ENCODE measurements at places on chromosomes 2 and 18.

DNA sequence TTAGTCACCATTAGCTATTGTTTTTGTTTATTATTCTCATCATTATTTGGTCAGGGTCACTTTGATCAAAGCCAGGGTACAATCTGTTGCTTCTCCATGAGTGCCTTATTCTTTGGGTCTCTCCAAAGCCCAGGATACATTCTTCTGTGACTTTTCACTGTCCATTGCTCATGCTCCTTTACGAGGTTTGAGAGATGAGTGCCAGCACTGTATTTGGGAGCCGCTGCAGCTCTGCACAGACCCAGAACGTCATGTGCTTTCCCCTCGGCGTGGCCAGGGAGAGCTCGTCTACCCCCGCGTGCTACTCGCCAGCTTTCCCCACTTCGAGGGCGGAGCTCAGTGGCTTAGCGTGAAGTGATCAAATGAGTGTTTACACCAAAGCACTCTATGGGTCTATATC lies 123.7 kb downstream of the COL6A3 start:
- DNase-seq = no peak

- no peak for DNase-seq
These were observed 763.7 kb upstream of the CRIM1 start for GRCh38 chr2:35591886-35592285.

- no peak for DNase-seq
These were observed 68.1 kb downstream of the TMEM247 start for GRCh38 chr2:46547223-46548102.

GRCh38 chr2:12602661-12603060 lies 114.1 kb upstream of the TRIB2 start:
- DNase-seq = no peak

DNA sequence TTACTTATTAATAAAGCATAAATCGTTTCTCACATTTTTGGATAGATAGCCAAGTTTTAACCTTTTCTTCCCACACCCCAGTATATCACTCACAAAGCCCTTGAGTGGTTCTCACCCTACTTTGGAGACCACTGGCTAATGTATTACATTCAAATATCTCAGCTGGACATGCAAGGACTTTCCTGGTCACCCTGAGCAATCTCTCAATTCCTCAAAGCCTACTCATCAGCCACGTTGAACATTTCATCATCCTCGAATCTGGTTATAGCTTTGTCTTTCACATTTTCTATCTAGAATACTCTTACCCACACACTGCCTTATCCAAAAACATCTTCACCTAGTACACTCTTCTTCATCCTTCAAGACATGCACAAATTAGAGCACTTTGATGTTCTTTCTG lies 71.1 kb upstream of the MAPRE2 start:
- DNase-seq = no peak

- DNase-seq = no peak
These were observed 9.9 kb downstream of the ACVR1 start for GRCh38 chr2:157866202-157866601.

GRCh38 chr2:237156857-237157779 lies 71.4 kb downstream of the COPS8 start:
- DNase-seq = no peak

- no peak for DNase-seq
These were observed 66.2 kb downstream of the STAT1 start for GRCh38 chr2:190947711-190948251.

- no peak for DNase-seq
These were observed 415.5 kb upstream of the SPHKAP start for GRCh38 chr2:228597032-228597431.

DNA sequence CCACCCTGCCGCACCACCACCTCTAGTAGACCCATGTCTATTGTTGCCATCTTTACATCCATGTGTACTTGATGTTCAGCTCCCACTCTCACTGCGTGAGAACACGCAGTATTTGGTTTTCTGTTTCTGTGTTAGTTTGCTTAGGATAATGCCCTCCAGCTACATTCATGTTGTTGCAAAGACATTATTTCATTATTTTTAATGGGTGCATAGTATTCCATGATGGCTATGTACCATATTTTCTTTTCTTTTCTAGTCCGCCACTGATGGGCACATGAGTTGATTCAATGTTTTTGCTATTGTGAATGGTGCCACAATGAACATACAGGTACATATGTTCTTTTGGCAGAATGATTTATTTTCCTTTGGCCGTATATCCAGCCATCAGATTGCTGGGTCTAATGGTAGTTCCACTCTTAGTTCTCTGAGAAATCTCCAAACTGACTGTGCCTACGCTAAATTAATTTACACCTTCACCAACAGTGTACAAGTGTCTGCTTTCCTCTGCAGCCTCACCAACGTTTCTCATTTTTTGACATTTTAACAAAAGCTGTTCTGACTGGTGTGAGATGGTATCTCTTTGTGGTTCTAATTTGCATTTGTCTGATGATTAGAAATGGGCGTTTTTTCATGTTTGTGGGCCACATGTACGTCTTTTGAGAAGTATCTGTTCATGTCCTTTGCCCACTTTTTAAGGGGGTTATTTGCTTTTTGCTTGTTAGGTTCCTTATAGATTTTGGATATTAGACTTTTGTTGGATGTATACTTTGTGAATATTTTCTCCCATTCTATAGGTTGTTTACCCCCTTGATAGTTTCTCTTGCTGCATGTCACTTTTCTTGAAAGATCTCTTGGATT lies 10.5 kb upstream of the ZNF513 start:
- no peak for DNase-seq

DNA sequence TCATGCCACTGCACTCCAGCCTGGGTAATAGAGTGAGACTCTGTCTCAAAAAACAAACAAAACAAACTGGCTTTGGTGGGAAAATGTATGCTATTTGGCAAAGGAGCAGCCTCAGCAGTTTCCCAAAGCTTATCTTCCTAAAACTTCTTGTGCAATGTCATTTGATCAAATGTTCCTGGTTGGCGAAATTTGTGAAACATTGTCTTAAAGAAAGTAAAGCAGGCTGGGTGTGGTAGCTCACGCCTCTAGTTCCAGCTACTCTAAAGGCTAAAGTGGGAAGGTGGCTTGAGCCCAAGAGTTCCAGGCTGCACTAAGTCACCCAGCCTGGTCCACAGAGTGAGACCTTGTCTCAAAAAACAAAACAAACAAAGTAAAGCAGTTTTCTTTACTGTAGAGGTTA lies 17.3 kb upstream of the TAF4B start:
- no peak for DNase-seq

- DNase-seq = no peak
These were observed 70.1 kb downstream of the KIDINS220 start for GRCh38 chr2:8767324-8767723.

GRCh38 chr2:233691443-233692433 lies 952 bp upstream of the UGT1A6 start:
- no peak for DNase-seq

- DNase-seq = no peak
These were observed 438.0 kb downstream of the LRP1B start for GRCh38 chr2:141692829-141693228.
